ENCODE measurements at places on chromosomes 6 and 20.

DNA sequence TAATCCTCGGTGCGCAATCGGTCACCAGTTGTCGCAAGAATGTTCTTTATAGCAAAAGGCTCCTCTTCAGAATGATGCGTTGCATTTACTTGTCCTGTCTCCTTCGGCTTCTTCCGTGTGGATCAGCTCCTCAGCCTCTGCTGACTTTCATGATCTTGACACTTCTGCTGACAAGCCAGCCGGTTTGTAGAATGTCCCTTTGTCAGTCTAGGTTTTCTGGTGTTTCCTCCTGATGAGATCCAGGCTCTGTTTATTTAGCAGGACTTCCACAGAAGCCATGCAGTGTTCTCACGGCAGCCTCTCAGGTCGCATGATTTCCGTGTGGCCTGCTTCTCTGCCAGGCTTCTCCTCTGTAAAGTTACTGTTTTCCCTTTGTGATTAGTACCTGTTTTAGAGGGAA is 66.9 kb downstream of the STX11 start:
- no peak for DNase-seq

DNA sequence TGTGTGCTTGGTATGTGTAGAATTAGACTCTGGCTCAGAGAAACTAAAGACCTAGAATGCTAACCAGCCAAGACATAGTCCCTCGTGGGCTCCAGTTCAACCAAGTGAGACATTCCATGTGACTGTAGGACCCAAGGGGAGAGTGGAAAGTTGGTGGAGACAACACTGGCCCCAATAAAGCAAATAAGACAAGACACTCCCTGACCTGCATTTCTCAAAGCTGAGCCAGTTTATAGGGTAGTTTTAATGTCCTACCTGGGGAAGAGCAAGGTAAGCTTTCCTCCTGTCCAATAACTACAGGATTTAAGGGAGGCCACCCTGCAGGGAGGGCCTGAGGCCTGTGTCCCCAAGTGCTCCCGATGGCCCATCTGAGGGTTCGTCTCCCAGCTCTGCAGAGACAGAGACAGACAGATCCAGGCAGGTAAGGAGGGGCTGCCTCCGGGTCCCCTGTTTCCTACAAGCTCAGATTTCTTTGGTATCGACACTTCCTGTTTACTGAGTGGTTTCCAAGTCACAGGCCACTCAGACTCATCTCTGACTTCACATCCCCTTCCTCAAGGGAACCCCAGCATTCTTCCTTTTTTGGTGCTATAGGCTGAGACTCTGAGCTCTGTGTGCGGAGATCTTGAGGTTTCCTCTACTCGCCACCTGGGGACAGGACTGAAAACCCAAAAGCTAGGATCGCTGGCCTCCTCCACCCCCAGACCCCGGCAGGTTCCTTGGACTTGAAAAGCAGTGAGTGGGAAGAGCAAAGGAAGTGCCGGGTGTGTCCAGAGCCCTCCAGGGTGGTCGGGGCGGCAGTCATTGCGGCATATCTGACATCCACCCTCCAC is 92.4 kb downstream of the PRND start:
- no peak for DNase-seq

DNA sequence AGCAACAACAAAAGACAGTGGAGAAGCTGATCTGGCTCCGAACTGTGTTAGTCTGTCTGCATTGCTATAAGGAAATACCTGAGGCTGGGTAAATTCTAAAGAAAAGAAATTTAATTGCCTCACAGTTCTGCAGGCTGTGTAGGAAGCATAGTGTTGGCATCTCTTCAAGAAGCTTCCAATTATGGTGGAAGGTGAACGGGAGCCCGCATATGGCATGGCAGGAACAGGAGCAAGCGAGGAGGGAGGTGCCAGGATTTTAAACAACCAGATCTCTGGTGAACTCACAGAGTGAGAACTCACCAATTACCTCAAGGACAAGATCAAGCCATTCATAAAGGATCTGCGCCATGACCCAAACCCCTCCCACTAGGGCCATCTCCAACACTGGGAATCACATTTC is 293.5 kb downstream of the SMOC2 start:
- DNase-seq = no peak

DNA sequence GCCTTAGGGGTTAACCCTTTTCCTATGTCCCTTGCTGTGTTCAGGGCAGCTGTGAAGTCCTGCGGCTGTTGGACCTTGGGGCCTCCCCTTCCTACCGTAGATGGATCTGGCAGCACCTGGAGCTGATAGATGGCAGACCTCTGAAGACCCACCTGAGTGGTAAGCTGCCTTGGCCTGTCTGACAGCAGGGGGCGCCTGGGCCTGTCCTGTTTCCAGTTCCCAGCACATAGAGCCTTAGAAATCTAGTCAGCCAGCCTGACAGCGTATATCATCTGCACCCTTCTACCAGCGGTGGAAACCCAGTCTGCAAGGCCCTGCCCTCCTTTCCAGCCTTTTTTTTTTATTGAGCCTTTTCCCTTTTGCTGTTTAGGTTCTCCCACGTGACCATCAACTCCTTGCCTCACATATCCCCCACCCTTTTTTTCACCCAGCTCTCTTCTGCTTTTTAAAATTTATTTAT is 26.6 kb downstream of the CNBD2 start:
- peak; percentile 85 for DNase-seq

GRCh38 chr6:150081702-150082101 is 12.8 kb upstream of the ULBP3 start:
- no peak for DNase-seq

GRCh38 chr20:9068841-9069663 is at the start of gene PLCB4:
Gene PLCB4, plus strand, starts transcription at chr20:9069087. Its CDS starts 238,728 bp downstream, at chr20:9307815.
- DNase-seq = no peak

DNA sequence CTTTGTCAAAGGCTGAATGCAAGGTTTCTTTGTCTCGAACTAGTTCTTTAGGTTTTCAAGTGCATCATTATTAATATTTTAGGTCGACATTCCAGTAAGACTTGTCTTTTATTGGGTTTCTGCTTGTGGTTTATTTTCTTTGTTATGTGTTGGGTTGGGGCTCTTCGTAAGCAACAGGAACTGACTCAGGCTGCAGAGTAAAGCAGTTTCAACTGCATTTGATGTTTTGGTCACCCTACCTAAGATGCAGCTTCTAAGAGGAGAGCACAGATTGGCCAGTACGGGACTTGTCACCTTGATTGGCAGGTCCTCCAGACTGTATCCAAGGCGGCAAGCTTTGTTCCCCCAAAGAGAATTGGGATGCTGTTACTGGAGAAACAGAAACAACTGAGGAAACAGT is 149.5 kb upstream of the SULF2 start:
- DNase-seq = no peak

DNA sequence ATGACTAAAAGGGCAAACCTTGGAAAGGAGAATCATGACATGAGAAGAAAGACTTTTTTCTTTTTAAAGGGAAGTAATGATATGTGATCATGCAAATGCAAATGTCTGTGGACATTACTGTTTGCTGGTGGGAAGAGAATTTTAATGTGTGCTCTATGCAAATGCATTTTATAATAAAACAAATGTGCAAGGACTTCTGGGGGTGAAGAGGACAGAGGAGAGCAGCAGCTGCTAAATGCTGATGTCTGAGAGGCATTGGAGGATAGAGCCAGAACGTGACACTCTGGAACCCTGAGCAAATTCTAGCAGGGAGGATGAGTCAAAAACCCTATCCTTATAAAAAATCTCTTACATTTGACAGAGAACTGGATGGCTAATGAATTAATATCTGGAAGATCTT is 69.1 kb upstream of the BEND3 start:
- DNase-seq = no peak

GRCh38 chr6:167046861-167047495 is 47.8 kb downstream of the CEP43 start:
- no peak for DNase-seq

DNA sequence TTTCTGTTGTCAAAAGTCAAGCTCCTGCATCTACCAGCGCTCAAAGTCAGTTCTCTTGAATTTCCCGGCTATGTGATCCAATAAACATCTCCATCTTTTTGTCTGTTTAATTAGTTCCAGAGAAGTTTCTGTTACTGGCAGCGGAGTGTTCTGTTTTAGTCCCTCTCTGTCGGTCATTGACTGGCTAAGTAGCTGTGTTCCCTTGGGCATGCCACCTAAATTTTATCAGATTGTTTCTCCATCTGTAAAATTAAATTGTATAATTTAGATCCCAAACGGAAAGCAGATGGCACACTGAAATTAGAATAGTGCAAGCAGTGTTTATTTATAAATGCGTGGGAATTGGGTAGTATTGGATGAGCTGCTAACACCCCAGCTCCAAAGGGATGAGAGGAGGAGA is 29.7 kb upstream of the PRL start:
- DNase-seq = no peak

DNA sequence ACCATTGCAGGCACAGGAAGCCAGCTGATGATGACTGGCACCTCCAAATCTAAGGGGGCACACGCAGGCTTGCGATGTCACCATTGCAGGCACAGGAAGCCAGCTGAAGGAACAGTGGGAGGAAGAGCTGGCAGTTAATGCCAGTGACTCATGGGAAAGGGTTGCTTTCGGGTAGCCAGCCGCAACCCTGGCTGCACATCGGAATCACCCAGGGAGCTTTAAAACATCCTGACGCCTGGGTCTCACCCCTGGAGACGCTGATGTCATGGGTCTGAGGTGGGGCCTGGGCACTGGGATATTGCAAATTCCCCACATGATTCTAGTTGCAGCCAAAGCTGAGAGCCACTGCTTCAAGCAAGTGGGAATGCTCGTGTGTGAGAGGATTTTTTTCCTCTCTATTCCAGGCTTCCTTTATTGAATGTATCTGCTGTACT is 16.1 kb upstream of the CCN6 start:
- DNase-seq = no peak

DNA sequence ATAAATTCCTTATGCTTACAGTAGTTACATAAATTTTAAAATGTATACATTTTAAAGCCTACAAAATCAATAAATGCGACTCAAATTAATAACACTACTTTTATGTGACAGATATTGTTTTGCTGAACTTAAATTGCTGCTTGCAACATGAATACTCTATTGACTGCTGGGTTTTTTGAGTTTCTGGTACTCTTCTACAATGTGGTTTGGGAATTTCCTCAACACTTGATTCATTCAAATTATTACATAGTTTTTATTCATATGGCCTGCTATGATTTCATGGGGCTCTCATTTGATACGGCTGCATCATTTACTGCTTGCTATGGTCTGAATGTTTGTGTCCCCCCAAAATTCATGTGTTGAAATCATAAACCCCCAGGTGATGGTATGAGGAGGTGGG is 2.3 kb upstream of the TXLNB start:
- DNase-seq = no peak

DNA sequence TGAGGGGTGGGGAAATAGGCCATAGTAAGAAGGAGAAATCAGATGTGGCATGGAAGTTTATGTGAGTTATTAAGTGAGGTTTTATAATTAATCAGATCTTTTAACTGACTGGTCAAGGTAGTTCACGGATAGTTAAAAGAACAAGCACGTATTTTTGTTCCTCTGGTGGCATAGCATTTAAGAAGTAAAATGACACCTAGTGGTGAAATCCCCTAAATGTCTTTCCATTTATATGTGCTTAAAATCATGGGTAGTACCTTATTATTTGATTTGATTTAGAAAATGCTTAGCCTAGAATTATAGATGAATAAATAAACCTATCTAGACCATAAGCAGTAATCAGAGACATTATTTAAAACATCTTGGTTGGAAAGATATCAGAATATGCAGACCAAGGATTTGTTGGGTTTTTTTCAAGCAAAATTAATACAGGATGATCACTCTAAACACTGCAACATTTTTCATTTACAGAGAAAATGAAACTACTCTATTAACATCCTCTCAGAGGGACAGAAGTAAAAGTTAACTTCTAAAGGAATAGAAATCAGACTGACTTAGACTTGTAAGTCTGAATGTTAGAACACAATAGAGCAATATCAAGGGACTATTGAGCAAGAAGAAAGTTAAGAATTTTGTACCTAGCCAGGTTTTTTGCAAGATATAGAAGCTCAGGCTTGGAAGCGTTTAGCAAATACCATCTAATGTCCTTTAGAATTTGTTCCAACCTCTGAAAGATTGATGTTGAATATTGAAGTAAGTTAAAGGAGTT is 81.1 kb downstream of the STXBP5 start:
- DNase-seq = no peak

GRCh38 chr6:123997223-123997622 is 193.6 kb downstream of the NKAIN2 start:
- no peak for DNase-seq

- DNase-seq = no peak
Observed at GRCh38 chr20:45701873-45702272, at the start of gene WFDC13. Gene WFDC13, plus strand, starts transcription at chr20:45702038. Its CDS starts 86 bp downstream, at chr20:45702124.

DNA sequence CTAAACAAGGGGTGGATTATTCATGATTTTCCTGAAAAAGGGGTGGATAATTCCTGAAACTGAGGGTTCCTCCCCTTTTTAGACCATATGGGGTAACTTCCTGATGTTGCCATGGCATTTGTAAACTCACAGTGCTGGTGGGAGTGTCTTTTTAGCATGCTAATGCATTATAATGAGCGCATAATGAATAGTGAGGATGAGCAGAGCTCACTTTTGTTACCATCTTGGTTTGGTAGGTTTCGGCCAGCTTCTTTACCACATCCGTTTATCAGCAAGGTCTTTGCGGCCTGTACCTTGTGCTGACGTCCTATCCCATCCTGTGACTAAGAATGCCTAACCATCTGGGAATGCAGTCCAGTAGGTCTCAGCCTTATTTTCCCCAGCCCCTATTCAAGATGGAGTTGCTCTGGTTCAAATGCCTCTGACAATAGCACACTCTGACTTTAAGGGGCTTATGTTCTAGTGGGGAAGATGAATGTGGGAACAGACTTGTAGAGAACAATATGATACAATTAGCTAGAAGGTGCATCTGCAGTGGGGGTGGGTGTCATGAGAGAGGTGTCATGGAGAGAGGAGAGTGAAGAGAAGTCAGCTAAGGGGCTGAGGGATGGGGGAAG is 4.2 kb upstream of the GPR31 start:
- DNase-seq = no peak

DNA sequence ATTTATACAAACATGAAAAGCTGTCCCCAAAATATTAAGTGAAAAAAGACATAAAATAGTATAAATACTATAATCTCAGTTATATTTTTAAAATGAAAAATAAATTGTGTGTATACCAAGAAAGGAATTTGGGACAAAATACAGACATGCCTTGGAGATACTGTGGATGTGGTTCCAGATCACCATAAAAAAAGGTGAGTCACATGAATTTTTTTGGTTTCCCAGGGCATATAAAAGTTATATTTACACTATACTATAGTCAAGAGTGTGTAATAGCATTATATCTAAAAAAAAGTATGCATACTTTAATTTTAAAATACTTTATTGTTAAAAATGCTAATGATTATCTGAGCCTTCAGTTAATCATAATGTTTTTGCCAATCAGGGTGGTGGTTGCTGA is 17.4 kb upstream of the SDHAF4 start:
- no peak for DNase-seq

- DNase-seq = no peak
Observed at GRCh38 chr6:125489579-125490285, 188.0 kb upstream of the HDDC2 start.

- DNase-seq = no peak
Observed at GRCh38 chr20:5133998-5134397, 7.2 kb downstream of the CDS2 start.

GRCh38 chr20:58003525-58003924 is 224.9 kb downstream of the ANKRD60 start:
- DNase-seq = no peak

GRCh38 chr6:10441655-10442009 is 26.8 kb upstream of the TFAP2A start:
- no peak for DNase-seq

All from activated CD4-positive, alpha-beta T cell treated with anti-CD3 and anti-CD28 coated beads, Interleukin-2, amount 50 U/mL, for 48 hours (primary cell).